ENCODE measurements at places on chromosomes 4 and X.

- peak; percentile 58 for DNase-seq
Measured at GRCh38 chrX:119482481-119483480, 14.5 kb downstream of the SLC25A5 start.

- no peak for DNase-seq
Measured at GRCh38 chr4:158578476-158578875, 56.8 kb downstream of the RXFP1 start.

DNA sequence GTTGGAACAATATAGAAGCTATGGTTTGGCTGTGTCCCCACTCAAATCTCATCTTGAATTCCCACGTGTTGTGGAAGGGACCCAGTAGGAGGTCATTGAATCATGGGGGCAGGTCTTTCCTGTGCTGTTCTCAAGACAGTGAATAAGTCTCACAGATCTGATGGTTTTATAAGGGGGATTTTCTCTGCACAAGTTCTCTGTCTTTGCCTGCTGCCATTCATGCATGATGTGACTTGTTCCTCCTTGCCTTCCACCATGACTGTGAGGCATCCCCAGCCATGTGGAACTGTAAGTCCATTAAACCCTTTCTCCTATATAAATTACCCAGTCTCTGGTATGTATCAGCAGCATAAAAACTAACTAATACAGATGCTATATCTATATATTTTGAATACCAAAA lies 135.2 kb upstream of the EDNRA start:
- no peak for DNase-seq

- DNase-seq = no peak
Measured at GRCh38 chrX:131277543-131278136, 11.5 kb downstream of the IGSF1 start.

- peak; percentile 32 for DNase-seq
Measured at GRCh38 chr4:1370321-1371124, 23.5 kb downstream of the UVSSA start.

DNA sequence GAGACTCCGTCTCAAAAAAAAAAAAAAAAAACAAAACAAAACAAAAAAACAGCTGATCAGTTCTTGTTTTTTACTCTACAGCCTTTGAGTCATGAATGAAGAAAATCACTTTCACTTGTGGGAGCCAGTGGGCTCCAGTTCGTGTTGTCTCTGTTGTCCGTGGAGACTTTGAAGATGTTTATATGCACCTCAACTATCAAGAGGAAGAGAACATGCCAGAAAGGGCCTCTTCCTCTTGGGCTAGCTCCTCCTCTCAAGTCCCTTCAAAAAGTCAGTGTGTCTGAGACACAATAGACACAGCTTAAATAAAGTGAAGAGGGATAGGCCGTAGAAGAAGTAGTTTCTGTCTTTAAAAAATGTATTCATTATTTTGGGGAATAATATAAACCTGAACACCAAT lies 182.7 kb downstream of the KDR start:
- DNase-seq = no peak

GRCh38 chrX:1596676-1597344 lies 5.4 kb downstream of the AKAP17A start:
- no peak for DNase-seq

DNA sequence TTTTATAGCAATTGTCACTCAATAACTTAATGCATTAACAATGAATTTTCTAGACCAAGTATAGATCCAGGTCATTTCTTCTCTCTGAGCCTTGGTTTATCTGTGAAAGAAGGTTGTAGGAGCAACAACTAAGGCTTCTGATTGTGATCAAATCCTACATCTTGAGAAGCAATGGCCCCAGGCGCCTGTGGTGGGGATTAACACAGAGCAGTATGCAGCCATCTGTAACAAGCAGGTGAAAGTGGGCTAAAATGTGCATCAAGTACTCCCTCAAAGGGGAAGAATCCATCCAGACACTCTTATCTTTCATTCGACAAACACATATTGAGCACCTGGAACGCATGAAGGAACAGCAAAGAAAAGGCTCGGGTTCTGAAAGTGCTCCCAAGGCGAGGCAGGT lies 19.1 kb upstream of the SETD7 start:
- no peak for DNase-seq

DNA sequence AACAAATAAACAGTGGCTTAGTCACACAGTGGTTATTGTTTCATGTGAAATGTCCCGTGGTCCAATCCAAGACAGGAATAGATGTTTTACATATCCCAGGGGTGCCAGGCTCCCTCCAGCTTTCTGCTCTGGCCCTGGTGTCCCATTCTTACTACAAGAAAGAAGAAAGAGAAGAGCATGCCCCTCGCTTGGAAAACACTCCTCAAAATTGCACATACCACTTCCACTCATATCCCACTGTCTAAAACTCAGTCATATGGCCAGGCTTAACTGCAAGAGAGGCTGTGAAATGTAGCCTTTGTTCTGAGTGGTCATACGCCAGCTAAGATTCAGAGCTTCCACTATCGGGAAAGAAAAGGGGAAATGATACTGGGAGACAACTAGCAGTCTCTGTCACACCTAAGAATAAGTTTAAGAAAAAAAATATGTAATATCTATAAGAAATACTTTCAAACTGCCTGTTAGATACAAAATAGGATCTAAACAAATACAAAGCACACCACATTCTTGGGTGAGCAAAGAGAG lies 306.8 kb upstream of the FAM241A start:
- no peak for DNase-seq

- no peak for DNase-seq
Measured at GRCh38 chr4:148827781-148828180, 385.6 kb upstream of the NR3C2 start.

- DNase-seq = no peak
Measured at GRCh38 chrX:30589146-30589888, 11.8 kb upstream of the TASL start.

DNA sequence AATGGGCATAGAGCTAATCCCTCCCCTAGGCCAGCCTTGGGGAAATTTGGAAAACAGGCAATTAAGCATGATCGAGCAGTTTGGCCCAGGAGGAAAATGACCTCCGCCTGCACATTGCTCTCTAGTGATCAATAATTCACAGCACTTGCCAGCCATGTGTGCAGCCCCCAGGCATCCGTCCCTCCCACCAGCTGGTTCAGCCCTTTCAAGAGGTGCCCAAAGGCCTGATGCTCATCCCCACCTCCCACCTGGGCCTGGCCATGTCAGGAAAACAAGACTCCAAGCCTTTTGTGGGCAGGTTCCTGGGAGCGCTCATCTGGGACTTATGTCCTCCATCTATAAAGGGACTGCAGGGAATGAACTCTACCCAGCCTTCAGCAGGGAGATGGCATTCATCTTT lies 17.5 kb upstream of the PPP2R2C start:
- DNase-seq = no peak

- no peak for DNase-seq
Measured at GRCh38 chr4:89855236-89855635, 18.3 kb upstream of the SNCA start.

DNA sequence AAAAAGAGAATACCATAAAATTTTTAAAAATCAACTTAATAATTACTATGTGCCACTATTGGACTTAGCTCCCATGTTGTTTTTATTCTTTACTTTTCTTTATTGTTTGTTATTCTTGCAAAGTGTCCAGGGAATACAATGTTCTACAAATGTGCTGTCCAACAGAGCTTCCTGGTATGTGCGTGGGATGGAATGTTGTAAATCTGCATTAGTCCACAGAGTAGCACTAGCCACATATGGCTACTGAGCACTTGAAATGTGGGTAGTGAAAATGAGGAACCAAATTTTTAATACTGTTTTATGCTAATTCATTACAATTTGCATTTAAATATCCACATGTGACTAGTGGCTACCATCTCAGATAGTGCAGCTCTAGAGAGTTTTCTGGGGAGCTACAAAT lies 14.3 kb upstream of the CORIN start:
- DNase-seq = no peak

GRCh38 chrX:102720237-102721168 lies at the start of gene GPRASP3:
GPRASP3 (plus strand) TSS chrX:102720743; CDS start chrX:102748996, 28,253 bp downstream.
- DNase-seq = peak; percentile 83

- peak; percentile 66 for DNase-seq
Measured at GRCh38 chrX:132489578-132490419, 961 bp upstream of the MBNL3 start.

DNA sequence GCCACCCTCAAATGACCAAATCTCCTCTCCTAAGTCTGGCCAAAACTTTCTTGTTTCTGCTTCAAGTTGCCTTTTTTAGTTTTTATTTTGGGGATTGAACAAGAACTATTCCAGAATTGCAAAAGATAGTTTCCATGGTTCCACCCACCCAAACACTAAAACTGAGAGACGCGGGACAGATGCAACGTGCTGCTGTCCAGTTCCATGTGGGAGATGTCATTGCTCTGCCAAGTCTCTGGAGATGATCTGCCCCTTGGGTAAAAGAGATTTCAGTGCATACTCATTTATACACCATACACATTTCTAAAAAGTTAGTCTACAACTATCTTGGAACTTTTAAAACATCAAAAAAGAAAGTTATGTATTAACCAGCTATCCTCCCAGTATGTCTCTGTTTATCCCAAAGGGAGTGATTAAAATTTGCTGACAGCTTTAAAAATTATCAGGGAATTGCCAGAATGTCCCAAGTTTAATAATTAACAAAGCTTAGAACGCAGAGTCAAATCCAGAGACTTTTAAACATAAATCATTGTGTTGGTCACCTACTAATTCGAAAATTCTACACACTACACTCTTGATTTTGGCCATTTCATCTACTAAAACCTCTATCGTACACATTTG lies 3.2 kb downstream of the MAOB start:
- no peak for DNase-seq

GRCh38 chrX:80648023-80648422 lies 161.7 kb downstream of the BRWD3 start:
- no peak for DNase-seq

GRCh38 chr4:92305148-92305877 lies 1.5 kb downstream of the GRID2 start:
- peak; percentile 81 for DNase-seq

- no peak for DNase-seq
Measured at GRCh38 chr4:57370691-57371090, 260.5 kb upstream of the IGFBP7 start.

GRCh38 chr4:129323658-129324057 lies 227.7 kb downstream of the C4orf33 start:
- DNase-seq = no peak

DNA sequence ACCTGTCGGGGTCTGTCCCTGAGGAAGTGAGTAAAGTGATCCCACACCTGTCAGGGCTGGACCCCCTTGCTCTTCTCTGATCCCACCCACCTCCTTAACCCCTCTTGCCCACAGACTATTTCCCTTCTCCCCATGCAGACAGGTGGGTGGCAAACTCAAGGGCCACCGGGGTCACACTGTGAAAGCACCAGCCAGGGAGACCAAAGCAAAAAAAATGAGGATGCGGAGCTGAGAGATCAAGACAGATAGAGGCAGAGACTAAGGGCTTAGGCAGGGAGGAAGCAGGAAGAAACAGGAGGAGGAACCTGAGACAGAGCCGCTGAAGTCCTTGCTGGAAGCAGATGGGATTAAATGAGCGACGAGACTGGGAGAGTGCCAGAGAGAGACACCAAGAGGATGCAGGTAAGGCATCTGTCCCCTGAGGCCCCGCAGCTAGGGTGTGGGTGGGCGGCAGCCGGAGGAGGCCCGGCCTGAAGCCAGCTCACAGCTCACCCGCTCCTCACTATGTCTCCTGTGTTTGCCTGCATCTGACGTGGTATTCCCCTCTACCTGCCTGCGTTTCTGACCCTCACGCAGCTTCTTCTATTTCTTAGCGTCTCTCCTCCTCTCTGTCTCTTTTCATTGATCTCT lies 7.2 kb downstream of the TIMM17B start:
- DNase-seq = no peak

DNA sequence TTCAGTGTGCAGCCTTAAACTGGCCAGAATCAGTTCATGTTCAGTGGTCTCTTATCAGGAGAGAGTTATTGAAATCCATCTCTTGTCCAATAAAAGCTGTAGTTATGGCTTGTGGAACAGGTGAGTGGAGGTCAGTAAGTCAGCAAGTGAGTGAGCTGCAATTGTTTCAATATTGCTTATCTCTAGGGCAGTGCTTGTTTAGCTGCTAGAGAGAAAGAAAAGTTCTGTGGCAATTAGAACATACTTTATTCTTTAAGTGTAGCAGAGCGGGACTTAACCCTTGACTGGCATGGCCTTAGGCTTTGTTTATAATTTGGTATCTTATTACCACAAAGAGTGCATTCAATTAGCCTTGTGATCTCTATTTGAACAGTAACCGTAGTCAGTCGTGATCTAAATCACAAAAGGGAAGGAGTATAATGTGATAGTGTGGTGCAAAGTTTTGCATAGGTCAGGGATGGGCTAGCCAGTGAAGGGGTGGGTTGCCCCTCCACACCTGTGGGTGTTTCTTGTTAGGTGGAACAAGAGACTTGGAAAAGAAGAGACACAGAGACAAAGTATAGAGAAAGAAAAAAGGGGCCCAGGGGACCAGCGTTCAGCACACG lies 6.9 kb upstream of the ETDC start:
- no peak for DNase-seq

- no peak for DNase-seq
Measured at GRCh38 chr4:14151101-14151500, 523.6 kb upstream of the BOD1L1 start.

DNA sequence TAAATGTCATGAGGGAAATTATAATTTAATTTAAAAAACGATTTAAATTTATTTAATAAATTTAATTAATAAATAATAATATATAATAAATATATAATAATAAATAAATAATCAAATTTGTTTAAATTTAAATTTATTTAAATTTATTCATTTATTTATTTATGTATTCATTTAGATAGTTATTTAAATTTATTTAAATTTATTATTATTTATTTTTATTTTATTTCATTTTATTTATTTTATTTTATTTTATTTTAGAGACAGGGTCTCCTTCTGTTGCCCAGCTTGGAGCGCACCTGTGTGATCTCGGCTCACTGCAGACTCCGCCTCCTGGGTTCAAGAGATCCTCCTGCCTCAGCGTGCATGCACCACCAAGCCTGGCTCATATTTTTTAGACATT lies 18.4 kb upstream of the PPP2R3B start:
- DNase-seq = no peak
